Islet precursor cell (in vitro differentiated cells): ENCODE measurements at places on chromosomes 1 and 21.

- DNase-seq = no peak
These were observed 20.5 kb downstream of the PDPN start for GRCh38 chr1:13604176-13604575.

GRCh38 chr1:37602750-37603694 lies 7.3 kb upstream of the GNL2 start:
- DNase-seq = peak; percentile 65

GRCh38 chr1:109210058-109210457 lies 3.7 kb upstream of the SARS1 start:
- DNase-seq = no peak

GRCh38 chr1:53190210-53190611 lies 6.4 kb upstream of the CPT2 start:
- no peak for DNase-seq

GRCh38 chr1:30327370-30328099 lies 395.9 kb downstream of the MATN1 start:
- DNase-seq = peak; percentile 15

GRCh38 chr1:68225781-68226180 lies 6.5 kb downstream of the WLS start:
- DNase-seq = no peak
